Fibroblast of pulmonary artery (primary cell): ENCODE measurements at places on chromosomes 3 and 15.
A peak's percentile ranks its signal among the peaks of the same experiment; 100 is the strongest.

DNA sequence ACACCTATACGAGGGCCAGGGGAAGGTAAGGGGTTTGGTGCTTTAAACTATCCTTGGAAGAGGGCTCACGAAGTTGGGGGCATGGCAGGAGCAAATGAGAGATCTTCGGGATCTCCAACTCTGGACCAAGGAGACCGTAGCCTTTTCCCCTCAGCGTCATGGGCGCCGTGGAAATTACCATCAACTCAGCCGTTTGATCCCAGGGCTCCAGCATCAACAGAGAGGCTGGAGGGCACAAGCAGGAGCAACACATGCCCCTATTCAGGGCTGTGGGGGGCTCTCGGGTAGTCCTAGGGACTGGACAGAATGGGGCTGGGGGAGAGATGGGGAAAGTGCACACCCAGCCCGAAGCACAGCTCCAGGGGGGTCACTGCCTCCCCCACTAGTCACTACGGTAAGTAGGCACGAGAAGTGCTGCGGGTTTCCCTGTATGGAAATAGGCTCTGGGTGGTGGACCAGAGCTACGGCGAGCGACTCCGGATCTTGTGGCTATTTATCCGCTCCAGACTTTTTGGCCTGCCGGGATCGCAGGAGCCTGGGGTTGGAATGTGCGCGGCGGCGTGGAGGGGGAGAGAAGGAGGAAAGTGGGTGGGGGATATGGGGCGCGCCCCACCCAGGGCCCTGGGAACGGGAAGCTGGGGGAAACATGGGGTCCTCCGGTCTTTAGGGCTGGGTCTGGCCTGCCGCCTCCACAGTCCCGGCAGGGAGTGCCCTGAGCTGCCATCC is 539 bp upstream of the LAMB2 start:
- peak; percentile 91 for DNase-seq

DNA sequence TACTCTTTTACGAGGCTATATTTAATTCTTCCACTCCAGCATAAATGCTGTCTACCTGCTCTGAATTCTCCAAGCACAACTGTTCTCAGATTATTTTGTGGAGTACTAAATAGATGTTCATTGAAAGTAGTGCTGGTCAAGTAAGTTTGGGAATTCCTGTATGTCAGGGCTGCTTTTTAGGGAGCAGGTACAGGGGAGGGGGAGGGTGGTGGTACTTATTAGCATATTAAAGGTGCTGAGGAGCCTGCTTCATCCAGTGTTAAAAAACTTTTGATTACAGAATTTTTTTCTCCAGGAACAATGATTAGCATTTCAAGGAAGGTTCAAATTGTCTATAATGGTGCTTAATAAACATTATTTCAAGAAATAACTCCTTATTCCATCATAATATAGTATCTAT is 59.2 kb downstream of the PPM1L start:
- DNase-seq = no peak

DNA sequence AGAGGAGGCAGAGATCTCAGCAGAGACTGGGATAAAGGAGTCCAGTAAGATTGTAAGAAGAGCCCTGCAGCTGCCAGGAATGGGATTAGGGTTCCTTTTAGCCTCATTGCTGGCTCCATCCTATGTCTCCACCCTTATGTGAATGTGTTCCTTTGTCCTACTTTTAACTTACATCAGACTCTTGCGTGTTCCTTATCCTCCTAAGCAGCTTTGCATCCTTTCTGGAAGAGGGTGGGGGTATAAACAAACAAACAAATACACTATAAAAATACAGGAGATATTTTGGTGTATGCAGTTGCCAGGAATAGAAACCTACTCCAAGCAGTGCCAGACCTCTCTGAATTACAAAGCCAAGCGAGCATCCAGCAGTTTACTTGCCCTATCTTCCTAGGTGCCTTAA is 194.7 kb downstream of the ADAMTS9 start:
- DNase-seq = no peak

DNA sequence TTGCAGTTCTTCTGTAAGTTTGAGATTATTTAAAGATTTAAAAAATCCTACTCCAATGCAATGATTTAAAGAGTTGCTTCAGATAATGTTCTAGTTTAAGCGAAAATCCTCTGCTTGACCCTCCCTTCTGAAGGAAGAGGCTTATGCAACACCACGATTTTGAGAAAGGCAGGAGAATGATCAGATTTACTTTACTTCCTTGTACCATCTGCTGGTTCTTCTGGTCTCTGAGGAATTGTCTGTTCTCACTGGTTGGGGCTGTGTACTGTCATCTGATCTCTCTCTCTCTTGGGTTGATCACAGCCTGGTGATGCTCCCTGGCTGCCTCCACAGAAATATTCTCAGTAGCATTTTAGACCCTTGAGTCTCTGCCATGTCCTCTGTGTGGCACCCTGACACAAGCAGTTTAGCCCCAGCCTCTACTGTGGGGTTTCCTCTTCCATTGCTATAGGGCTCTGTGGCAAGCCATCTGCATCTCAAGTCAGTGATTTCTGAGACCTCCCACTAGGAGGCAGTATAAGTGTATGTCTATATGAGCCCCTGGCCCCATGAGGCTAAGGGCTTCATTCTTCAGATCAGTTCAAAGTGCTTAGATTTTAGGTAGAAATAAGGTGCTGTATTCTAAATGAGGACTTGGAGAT is 50.8 kb upstream of the PLAAT1 start:
- peak; percentile 3 for DNase-seq
